H7 (cell line): ENCODE measurements at places on chromosomes 5 and 9.

DNA sequence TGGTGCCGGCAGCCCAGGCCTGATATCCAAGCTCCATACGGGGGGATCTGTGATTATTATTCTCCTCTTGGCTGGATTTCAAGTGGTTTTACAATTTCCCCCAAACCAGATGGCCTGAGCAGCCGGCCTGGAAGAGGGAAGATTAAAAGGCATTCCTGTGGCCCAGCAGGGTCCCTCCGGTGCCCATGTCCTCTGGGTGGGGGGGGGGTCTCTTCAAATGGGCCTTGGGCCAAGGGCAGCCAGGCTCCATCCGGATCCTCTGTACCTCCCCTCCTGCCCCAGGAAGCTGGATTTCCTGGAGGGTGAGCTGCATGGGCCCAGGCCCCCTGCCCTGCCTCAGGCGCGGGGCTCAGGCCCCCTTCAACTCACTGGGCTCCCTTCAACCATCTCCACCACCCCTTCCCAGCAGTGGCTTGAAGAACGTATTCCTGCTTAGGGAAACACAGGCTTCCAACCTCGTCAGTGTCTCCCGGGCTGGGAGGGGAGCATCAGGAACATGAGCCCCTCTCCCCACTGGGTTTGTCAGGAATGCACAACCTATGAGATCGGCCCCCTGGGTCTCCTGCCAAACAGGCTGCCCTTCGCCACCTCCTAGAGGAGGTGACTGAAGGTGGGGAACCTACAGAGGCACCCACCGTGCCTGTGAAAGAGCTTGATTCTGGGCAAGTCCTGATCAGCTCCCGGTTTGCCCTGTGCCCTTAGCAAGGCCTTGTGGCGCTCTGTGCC lies 62.9 kb upstream of the ORM1 start:
- DNase-seq = peak; percentile 73

- DNase-seq = no peak
Measured at GRCh38 chr9:131708226-131709002, 31.5 kb downstream of the RAPGEF1 start.

GRCh38 chr9:80878556-80878955 lies 810.8 kb downstream of the TLE1 start:
- no peak for DNase-seq

DNA sequence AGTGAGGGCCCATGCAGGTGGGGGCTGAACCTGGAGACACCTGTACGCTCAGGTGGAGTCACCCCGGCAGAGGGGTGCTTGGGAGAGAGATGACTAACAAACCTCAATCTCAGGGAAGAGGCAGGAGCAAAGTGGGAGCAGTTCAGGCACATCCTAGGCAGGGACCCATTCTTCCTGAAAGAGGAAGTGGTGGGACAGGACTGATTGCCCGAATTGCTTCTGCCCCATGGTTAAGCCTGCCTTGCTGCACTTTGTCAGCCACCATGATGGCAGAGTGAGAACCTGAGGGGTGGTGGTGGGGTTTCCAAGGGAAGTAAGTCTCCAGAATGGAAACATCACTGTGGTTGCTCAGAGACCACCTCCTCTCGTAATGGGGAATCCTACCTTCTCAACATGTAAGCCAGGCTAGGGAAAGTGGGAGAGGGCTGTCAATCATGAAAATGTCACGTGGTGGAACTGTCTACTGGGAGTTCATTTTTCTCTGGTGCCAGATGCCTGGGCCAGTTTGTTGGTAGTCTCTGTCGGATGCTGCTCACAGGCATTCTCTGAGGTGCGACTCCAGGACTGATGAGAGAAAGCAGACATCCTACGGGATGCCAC lies 150.4 kb downstream of the HSPA4 start:
- no peak for DNase-seq

DNA sequence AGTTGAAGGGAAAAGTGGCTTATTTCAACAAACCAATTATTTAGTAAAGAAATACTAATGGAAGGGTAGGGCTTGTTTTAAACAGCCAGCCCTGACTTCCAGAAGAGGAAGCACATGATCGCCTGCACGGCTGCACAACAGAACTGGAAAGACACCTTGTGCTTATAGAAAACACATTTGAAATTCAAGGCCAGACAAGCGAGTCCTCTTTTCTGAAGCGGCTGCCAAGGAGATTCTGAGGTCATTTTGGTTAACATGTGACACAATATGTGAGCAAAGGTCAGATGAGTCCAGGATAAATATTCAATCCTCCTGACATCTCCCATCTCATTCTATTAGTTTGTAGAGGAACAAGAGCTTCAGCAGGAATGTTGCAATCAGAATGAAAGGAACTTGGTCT lies 461.4 kb upstream of the ST8SIA4 start:
- DNase-seq = no peak

- DNase-seq = no peak
Measured at GRCh38 chr5:125134216-125135081, 388.0 kb upstream of the ZNF608 start.

DNA sequence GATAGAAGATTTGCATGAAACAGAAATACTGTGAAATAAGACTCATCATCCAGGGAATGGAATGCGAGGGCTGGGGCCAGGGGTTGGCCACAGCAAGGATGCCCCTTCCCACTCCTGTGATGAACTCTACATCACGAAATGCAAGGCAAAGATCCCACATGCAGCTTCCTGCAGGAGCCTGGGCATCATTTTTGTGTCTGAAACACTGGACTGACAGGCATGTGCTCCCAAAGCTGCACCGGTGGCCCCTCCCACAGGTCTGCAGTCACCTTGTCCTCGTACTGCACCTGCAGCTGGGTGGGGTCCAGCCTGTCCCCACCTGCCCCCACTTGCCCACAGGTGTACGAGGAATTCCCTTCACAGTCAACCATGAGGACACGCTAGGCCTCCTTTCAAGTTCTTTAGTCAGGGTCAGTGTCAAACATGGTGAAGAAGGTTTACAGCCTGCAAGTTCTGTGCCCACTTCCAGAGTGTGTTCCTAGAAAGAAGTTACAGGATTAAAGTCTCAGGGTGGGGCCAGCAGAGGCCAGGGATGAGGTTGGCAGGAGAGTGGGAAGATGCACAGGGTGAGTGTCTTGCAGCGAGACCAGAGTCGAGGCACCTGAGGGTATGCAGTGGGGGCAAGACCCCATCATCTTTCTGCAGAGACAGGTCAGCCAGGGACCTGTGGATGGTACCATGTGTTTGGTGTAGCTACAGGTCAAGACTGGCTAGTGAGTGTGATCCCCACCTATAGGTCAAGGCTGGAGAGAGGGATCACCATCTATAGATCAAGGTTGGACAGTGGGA lies 155.0 kb upstream of the IRX2 start:
- no peak for DNase-seq

- DNase-seq = no peak
Measured at GRCh38 chr5:153863951-153864350, 174.8 kb downstream of the FAM114A2 start.

DNA sequence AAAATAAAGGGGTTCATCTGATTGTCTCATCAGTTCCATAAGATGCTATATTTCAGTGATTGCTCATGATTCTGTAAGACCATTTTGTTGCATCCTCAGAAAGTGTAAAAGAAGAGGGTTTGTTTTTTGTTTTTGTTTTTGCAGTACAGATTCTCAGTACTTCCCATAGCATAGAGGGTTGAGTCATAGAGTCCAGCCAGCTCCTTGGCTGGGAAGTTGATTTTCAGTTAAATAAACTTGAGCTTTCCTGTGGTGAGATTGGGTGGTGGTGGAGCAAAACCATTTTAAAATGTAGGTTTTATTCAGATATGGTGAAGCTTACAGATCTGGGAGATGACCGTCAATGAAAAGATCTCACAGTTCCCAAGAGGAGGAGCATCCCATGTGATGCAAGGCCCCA lies 48.2 kb downstream of the DAPK1 start:
- no peak for DNase-seq

DNA sequence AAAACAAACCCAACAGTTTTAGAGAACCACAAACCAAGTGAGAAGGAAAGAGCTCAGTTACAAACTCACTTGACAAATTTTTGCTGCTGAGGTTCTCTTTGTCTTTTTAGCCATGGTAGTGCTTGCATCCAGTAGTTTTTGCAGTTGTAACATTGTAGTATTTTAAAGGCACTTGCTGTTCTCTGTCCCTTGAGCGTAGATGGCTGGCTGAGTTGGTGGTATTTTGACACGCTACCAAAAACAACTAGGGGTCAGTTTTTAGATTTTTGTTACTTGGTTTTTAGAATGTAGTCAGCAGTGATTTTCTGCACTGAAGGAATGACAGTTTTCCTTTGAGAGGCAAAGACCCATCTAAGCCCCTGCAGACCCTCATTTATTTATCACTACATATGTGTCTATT lies 58.0 kb downstream of the TLE4 start:
- no peak for DNase-seq

DNA sequence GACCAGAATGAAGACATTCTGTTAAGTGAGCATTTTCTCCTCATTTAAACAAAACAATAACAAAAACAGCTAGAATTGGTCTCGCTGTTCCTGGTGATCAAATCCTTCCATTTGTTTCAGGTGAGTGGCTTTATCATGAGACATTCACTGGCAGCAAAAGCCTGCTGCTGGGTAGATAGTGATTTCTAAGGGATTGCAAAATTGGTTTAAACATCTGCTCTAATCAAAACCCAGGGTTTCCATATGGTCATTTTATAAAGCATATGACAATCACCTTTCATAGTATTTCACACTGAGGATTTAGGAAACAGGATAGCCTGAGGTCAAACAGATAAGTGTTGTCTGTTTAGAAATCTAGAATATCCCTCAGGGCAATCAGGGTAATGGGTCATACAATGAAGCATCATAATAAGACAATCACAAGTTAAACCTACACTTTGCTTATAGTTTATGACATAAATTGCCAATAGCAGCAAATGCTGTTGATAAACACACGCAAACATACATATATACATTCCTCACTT lies 769.6 kb upstream of the C9orf72 start:
- DNase-seq = no peak

- DNase-seq = no peak
Measured at GRCh38 chr9:115220319-115221005, 102.5 kb upstream of the TNC start.

DNA sequence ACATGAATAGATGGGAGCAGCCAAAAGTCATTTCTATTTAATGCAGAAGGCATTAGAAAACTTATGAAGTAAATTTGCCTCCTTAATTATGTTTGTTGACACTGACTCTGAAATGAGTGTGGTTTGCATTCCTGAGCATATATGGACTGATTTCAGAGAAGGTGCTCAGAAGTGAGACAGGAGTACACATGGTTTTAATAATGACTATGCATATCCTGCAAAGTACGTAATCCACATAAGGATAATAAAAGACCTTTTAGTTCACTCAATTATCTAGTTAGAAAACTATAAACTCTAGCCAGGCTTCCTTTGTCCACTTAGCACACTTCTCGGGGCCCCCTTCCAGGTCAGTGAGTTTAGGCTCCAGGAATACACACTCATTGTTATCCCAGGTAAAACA lies 75.7 kb upstream of the SNX2 start:
- DNase-seq = no peak

- DNase-seq = no peak
Measured at GRCh38 chr9:133112663-133113026, 8.4 kb downstream of the RALGDS start.

DNA sequence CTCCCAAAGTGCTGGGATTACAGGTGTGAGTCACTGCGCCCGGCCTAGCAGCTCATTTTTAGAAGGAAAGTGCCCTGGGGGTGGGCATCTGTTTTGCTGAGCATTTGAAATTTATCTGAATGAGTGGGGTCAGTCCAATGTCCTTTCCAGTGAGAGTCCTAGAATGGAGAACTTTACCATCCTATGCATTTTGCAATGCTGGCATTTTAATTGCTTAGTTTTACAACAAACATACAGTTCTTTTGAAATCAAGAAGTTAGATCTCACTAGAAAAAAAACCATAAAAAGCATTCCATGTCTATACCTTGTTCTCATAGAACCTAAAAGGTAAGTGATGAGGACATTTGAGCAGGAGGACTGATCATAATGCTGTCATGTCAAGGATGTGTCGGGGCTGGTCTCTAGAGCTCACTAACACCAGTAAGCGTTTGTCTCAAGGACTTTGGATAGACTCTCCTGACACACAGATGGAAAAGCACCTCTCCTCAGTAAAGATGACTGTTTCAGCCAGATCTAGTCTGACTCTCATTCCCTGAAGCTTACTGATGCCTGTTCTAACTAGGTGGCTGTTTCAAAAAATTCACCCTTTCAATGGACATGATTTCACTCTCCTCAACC lies 83.9 kb downstream of the DCP2 start:
- no peak for DNase-seq

DNA sequence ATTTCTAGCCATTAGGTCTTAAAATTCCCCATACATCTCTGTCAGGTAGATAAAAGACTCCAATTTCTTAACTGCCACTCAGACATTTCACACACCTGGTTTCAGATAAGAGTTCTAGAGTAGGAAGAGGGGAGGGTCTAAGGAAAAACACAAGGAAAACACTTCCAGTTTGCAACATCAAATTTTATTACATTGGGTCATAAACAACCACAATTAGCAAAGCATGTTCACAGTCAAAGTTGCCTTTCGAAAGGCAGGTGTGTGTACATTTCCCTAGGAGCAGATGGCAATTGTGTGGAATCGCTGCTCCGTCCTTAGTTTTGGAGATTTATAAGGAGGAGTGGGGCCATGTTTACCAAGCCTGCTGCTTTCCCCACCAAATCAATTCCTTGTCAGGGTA lies 120.8 kb downstream of the DMRT2 start:
- DNase-seq = no peak

DNA sequence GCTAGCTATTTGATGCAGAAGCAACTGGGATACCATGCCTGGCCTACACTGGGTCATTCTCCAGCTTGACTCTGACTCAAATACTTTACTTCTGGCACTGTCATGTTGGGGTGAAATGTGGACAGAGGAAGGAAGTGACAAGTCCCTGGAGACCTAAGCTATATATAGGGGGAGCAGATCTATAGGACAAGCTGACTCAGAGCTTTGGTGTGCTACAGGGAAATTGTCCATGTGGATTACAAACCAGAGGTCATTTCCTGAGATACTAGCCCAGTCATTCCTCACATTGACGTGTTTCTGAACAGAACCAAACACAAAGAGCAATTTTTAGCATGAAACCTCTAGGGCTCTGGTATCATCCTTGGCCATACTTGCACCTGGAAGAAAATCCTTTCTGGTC lies 531.6 kb upstream of the CLINT1 start:
- no peak for DNase-seq

GRCh38 chr5:15664961-15665360 lies 165.0 kb downstream of the FBXL7 start:
- DNase-seq = no peak

GRCh38 chr9:3916411-3916810 lies 383.5 kb downstream of the GLIS3 start:
- no peak for DNase-seq

GRCh38 chr9:26537211-26537610 lies 355.4 kb downstream of the CAAP1 start:
- DNase-seq = no peak

DNA sequence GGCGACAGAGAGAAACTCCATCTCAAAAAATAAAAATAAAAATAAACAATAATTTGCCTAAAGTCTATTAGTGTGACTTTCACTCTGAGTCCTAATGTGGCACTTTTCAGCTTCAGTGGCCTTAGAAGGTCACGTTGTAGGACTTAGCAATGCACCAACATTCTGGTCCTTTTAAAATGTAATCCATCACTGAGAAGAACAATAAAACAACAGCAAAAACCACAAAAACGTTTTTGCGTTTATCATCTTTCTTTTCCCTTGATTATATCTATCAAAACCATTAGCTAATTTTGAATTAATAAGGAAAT lies 190.1 kb upstream of the ZNF608 start:
- no peak for DNase-seq

- peak; percentile 87 for DNase-seq
Measured at GRCh38 chr9:131546336-131547084, 1.2 kb downstream of the PRRT1B start.

- DNase-seq = no peak
Measured at GRCh38 chr9:8424786-8425410, 625.3 kb upstream of the DMAC1 start.

- DNase-seq = no peak
Measured at GRCh38 chr9:73270967-73271721, 119.5 kb downstream of the ANXA1 start.
